ENCODE measurements at places on chromosomes 1 and 21.

DNA sequence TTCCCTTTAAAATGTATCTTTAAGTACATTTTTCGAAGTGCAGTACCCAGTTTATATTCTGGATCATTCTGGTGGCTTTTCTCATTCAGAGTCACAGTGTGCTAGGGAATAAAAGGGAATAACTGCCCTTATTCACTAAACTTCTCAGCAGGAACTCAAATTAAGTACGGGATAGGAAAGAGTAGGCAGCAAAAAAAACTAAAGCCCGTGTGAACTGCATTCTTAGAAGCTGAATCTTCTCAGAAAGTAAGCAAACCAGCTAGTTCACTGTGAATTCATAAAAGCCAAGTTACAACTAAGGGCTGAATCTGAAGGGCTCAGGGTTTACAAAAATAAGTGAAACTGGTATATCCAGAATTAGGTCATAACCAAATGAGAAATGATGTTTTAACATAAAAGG, 22.0 kb downstream of the PRPF38A start:
- DNase-seq, result no peak

- no peak for DNase-seq
These were observed 64.8 kb downstream of the SYF2 start for GRCh38 chr1:25167269-25168192.

GRCh38 chr1:207873055-207873890, 37.7 kb downstream of the CD34 start:
- no peak for DNase-seq

DNA sequence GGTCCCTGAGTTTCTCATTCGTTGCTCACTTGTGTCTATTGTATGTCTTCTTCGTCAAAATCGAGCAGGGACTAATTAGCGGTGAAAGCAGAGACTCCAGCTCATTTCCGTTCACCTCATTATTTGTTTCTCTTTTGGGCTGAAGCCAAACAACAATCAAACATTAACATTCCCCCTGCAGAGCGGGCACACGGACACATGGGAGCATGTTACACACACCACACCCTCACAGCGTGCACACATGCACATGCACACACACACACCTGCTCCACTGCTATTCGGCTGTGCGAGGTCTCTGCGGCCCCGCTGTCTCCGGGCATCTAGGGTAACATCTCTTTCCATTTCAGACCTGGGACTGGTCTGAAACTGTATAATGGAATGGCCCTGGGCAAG, 58.5 kb upstream of the LRRC8D start:
- no peak for DNase-seq

- DNase-seq, result no peak
These were observed 142.5 kb downstream of the TNR start for GRCh38 chr1:175600721-175601440.

DNA sequence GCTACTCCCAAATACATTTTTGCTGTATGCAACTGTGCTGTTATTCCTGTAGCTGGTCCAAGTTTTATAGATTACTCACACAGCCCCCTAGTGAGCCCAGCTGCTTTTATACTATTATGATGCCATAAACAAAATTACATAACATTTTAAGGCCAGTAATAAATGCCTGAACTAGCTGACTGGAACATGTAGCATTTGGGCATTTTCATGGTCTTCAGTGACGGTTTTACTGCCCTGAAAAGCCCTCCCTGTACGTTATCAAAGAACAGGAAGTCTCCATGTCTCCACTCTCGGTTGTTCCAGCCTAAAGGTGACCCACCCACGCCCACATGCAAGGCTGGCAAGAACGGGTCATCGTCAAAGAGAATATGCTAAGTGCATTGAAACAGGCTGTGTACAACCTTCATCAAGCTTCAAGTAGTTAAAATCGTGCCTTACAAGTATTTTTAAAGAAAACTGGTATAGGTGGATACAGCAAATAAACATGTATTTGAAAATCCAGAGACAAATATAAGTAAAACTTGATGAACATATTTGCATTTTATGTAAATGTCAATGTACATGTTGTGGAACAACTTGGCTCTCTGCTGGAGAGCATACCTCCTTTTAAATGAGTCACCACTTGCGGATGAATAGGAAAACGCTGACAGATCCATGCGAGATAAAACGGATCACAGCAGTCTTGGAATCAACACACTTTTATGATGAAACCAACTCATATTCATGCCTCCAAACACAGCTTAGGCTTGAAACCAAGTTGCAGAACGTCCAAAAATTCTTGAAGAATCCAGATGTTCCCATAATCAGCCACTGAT, 520.5 kb downstream of the SMYD3 start:
- DNase-seq, result peak; percentile 40

GRCh38 chr21:34574601-34575529, 40.0 kb downstream of the RCAN1 start:
- no peak for DNase-seq

DNA sequence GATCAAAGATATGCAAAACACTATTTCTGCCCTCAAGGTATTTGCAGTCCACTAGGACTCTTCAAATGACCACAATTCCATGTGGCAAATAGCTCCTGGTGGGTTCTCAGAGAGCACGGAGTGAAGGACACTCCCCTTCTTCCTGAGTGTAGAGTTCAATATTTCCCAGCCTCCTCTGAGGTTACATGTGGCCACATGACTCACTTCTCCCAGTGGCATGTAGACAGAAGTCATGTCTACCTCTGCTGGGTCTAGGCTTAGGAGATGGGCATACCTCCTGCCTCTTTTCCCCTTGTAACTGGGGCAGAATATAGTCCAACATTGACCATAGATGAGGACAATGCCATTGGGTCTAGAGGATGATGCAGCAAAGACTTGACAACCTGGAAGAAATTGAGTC, 191.4 kb downstream of the MIS18A start:
- no peak for DNase-seq

GRCh38 chr21:29258626-29259338, 39.9 kb upstream of the BACH1 start:
- peak; percentile 16 for DNase-seq

- DNase-seq, result peak; percentile 10
These were observed 49.0 kb upstream of the NR5A2 start for GRCh38 chr1:199978408-199978940.

- no peak for DNase-seq
These were observed 147.8 kb upstream of the DPT start for GRCh38 chr1:168876830-168877229.

GRCh38 chr21:42850866-42851391, 28.4 kb downstream of the WDR4 start:
- no peak for DNase-seq

- DNase-seq, result no peak
These were observed 66.7 kb upstream of the GUCA2A start for GRCh38 chr1:42231253-42231652.

GRCh38 chr1:183370399-183371058, 47.7 kb downstream of the NMNAT2 start:
- DNase-seq, result no peak

DNA sequence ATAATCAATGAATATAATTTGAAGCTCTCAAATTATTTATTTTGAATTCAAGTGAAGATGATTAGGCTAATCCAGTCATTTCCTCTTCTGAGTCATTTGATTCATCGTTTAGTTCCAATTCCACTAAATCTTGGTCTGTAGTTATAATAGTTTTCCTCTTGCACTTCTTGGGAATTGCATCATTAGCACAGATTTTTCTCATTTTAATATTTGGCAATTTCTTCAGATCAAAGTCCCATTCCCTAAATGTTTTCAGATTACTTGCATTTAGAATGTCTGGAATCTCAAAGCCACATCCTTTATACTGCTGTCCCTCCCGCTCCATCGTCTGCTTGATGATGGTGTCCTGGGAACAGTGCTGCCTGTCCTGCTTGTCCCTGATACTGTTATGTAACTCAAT, 43.5 kb downstream of the MAST2 start:
- no peak for DNase-seq

DNA sequence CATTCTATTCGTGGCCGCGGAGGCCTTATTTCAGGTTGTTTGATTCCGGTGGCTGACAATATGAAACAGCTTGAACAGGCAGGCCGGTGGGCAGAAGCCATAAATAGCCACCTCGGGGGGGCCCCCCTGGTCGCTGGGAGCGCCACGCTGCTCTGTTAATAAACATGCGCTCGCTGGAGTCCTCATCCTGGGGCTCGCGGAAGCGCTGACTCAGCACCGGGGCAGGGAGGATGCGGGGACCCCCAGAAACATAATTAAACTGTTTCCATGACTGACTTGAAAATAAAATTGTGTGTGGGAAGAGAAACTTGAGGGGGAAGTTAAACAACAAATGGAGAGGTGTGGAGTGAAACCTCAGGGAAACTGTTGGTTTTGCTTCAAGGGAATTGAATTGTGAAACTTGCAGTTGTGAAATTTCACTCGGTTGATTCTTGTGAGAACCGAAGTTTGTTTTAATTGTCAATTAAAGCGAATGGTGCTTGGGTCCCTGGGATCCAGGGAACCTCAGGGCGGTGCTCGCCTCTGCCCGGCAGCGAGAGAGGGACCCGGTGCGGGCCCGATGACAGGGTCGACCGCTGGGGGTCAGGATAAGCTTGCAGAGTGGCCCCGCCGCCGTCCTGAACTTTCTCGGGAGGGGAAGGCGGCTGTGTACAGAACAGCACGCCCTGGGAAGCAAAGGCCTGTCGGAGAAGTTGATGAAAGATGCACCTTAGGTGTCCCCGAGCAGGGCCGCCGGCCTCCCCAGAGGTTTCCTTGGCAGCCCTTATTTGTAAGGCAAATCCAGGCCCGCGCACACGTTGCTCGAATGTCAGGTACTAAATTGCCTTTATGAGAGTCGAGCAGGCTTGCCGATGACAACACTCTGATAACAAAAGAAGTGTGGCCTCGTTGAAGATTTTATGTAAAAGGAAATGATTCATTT, 176.9 kb upstream of the LMO4 start:
- DNase-seq, result no peak

DNA sequence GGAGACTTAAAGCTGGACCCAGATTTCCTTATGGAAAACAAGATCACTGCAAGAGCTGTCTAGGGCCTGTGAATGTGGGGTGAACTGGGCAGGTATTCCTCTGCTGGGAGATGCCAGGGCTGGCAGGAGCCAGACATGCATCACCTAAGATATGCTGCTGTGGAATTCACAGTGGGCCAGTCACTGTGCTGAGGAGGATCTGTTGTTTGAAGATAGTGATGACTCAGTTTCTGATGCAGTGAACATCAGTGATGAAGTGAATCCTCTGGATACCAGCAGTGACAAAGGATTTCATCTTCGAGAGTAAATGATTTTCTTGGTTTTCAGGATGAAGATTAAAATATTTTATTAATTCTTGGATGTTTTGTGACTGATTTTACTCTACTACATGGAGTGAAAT, 29.9 kb upstream of the CAMSAP2 start:
- DNase-seq, result no peak

All from fibroblast of the conjunctiva (primary cell).